ENCODE measurements at places on chromosomes 5 and 9.

GRCh38 chr9:110601098-110601497, 21.6 kb upstream of the SVEP1 start:
- DNase-seq, result no peak
- H3K27ac ChIP-seq, result no peak overlapping the region
- H3K4me3 ChIP-seq, result no peak overlapping the region
- H3K36me3 ChIP-seq, result no peaks in the 10 kb centered on the region

DNA sequence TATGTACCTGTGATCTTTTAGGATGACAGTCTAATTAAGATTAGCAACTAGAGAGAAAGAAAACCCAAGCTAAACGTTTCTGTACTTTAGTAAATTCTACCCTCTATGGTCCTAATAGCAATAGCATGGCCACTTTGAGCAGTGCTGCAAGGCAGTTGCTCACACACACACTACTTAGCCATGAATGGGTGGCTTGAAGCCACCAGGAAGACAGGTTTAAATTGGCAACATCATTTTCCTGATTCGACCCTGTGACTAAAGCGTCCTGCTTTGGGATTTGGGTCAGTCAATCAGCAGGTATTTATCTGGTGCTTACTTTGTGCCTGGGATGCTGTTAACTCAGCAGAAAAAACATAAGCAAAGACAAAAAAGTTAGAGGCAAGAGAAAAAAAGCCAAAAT, 150.6 kb downstream of the ARRDC3 start:
- no peak overlapping the region for H3K27ac ChIP-seq
- DNase-seq, result no peak
- no peaks in the 10 kb centered on the region for H3K36me3 ChIP-seq

GRCh38 chr5:2217219-2217618, 334.5 kb upstream of the IRX4 start:
- H3K36me3 ChIP-seq, result no peaks in the 10 kb centered on the region
- no peaks in the 10 kb centered on the region for H3K27me3 ChIP-seq
- no peak for DNase-seq
- H3K27ac ChIP-seq, result no peak overlapping the region
- H3K4me3 ChIP-seq, result no peak overlapping the region
- no peaks in the 10 kb centered on the region for H3K4me1 ChIP-seq

DNA sequence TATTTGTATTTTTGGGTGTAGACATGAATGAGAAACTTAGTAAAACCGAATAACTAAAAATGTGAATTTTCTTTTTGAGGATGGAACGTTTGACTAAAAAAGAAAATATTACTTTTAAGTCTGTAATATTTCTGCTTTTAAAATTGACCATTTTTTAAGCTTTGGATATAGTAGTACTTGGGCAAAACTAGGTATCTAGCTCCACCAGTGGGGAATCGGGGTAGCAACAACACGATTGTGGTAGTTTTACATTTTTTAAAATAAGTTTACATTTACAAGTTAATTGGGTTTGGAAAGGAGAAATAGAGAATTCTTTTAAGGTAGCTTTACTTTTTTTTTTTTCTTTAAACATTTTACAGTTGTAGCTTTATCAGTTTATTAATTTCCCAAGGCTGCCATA, 154.4 kb downstream of the MAN2A1 start:
- no peak for DNase-seq
- no peaks in the 10 kb centered on the region for H3K4me1 ChIP-seq
- no peaks in the 10 kb centered on the region for H3K27me3 ChIP-seq
- H3K4me3 ChIP-seq, result no peak overlapping the region

DNA sequence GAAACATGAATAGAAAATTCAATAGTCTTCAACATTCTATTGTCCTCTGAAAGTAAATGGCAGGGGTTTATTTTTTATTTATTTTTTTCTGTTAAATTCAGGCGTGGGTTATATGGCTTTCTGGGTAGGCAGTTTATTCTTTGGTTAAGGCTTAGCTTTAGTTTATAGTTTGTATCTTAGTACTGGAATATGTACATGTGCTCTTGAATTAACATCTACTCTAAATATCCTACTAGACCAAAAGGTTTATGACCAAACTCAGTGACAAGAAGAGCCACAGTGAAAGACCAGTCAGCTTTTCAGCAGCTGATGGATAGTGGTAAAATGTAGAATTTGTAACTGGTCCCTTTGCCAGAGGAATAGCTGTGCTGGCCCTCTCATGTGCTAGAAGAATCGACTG, 62.0 kb upstream of the DAB2 start:
- H3K36me3 ChIP-seq, result no peaks in the 10 kb centered on the region
- no peaks in the 10 kb centered on the region for H3K4me1 ChIP-seq
- no peak overlapping the region for H3K4me3 ChIP-seq
- no peak overlapping the region for H3K27ac ChIP-seq

DNA sequence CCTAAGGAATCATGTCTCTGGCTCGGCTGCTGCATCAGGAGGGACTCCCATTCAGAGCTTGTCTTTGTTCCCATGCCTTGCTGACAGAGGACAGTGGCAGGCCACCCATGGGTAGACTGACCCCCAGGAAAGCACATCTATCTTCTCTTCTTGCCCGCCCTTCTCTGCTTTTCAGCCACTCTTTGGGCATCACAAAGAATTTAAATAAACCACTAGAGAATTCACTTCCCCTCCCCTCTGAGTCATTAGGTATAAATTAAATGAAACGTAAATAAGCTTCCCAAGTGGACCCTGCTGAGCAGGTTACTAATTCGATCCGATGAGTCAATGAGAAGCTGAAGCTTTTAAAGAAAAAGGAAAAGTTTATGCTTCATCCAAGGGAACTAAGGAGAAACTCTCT, 97.0 kb downstream of the DRD1 start:
- H3K4me3 ChIP-seq, result no peak overlapping the region
- no peaks in the 10 kb centered on the region for H3K4me1 ChIP-seq
- no peak for DNase-seq
- H3K27me3 ChIP-seq, result no peaks in the 10 kb centered on the region
- no peaks in the 10 kb centered on the region for H3K36me3 ChIP-seq

DNA sequence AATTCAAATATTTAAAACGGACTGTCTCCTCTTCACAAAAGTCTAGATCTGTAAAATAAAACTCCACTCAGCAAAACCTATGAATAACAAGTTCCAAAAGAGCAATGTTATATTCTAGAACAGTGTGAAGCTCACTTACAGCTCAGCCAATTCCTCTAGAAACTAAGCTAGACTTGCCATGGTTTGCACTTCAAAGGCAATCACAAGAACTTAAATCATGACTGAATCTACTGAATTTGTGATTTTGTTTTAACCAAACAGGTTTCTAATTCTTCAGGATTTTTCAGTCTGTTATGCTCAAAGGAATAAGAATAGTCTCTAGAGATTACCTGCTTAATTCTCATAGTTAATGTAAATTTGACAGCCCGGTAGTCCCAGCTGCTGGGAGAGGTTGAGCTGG, 1.4 kb upstream of the PKD2L2 start:
- no peaks in the 10 kb centered on the region for H3K36me3 ChIP-seq
- H3K4me1 ChIP-seq, result peaks cover 3% of the 10 kb centered on the region
- H3K27ac ChIP-seq, result no peak overlapping the region
- H3K27me3 ChIP-seq, result no peaks in the 10 kb centered on the region

DNA sequence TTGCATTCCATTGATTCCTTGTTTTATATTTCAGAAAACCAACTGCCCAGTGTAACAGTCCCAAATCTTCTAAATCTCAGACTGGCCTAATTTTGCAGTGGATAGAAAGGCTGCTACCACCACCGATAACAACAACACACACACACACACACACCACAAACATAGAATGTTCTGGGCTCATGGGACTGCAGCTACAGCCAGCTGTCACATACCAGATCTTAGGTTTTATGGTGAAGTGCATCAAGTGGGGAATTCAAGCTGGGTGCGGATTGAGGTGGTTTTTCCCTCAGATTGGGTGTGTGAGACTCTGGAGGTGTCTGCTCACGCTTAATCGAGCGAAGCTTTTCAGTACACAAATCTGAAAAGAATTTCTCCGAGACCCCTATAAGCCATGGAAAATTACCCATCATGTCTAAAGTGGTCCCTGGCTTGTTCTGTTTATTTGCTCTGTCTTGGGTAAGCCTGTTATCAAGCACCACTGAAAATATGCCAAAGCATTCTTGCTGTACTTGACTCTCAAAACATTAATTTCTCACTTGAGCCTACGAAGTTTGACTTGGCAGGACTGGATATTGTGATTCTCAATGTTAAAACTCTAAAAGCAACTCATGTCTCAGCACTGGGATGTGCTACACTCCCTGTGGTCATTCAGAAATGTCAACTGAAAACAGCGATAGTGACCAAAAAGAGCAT, 71.1 kb downstream of the ALDH7A1 start:
- H3K36me3 ChIP-seq, result no peaks in the 10 kb centered on the region
- no peaks in the 10 kb centered on the region for H3K27me3 ChIP-seq
- 0 out of 2 replicates have a peak, but pooled peaks cover 1% of the 10 kb centered on the region for H3K4me1 ChIP-seq

GRCh38 chr9:7639471-7639870, 160.1 kb downstream of the DMAC1 start:
- no peaks in the 10 kb centered on the region for H3K36me3 ChIP-seq
- H3K4me1 ChIP-seq, result no peaks in the 10 kb centered on the region
- H3K4me3 ChIP-seq, result no peak overlapping the region
- H3K27me3 ChIP-seq, result no peaks in the 10 kb centered on the region

DNA sequence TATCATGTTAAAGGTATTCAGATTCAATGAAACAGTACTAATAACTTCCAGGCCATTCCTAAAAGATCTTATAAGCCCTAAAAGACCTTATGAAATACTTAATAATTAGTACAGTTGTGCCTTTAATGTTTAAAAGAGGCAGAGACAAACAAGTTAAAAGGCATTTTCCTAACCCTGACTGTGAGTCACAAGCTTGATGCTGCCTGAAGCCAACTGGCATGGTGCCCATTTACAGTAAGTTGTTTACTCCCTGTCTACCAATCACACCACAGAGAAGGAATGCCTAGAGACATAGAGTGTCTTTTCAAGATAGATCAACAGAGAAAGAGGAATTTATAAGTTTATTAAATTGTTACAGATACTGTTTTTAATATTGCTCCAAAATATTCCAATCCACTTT, 47.8 kb downstream of the NR3C1 start:
- H3K36me3 ChIP-seq, result no peaks in the 10 kb centered on the region
- no peak overlapping the region for H3K27ac ChIP-seq
- no peaks in the 10 kb centered on the region for H3K4me1 ChIP-seq
- no peak for DNase-seq

Measured in iPS DF 6.9 (cell line).